ENCODE measurements at places on chromosomes 5 and 9.
A peak's percentile ranks its signal among the peaks of the same experiment; 100 is the strongest.

GRCh38 chr5:60495644-60496520 is 204.1 kb downstream of the DEPDC1B start:
- no peak for DNase-seq

- no peak for DNase-seq
Measured at GRCh38 chr5:33315189-33315588, 125.6 kb upstream of the TARS1 start.

DNA sequence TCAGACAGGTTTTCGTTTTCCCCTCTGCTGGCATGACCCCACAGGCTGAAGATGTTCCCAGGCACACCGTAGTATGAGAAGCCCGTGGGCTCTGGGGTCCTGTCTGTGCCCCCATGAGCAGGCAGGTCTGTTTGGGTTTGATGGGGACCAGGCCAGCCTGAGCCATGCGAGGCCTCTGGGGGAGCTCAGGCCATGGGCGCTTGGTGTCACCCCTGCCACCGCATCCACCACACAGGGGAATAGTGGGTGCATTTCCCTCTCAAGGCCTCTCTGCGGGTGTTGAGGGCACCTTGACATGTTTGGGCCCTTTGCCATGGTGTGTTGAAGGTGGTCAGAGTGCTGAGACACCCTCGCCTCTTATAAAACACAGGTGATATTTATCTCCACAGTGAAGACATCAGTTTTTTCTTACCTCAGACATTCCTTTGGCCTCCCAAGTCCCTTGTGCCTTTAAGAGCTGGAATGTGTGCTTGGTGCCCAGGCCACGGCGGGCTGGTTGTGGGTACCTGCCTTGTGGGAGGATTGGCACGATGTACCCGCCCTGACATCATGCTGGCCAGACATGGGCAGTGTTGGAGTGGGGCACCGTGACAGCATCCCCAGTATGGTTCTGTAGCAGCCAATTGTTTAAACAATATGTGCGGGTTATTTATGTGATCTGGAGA is 68.3 kb downstream of the WNK2 start:
- DNase-seq: no peak

DNA sequence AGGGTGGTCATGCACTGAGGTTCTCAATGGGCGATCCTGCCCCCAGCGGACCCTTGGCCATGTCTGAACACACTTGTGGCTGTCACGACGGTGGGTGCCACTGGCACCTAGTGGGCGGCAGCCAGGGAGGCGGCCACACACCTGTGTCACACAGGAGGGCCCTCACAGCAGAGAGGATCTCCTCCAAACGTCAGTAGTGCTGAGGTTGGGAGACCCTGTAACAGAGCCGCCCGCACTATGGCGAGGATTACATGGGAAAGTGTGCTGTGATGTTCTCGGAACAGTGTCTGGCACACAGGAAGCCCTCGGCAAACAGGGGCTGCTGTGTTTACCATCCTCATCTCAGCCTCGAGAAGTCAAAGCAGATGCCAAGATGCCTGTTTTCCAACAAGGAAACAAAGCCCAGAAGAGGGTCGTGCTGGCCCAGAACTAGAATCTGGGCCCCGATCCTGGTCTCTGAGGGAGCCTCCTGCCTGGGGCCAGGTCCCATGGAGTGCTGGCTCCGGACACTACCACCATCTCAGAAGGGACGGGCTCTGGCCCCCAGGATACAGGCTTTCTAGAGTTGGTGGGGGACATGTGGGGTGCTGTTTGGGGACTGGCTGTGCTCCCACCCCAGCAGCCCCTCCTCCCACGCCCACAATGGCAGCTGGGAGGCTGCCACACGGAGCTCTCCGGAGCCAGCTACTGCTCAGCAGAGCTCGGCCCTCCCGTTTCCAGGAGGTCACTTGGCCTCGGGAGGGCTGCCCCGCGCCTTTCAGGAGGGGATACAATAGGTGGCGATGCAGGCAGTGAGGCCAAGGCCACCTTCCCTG is 48.2 kb downstream of the DBH start:
- DNase-seq: no peak

DNA sequence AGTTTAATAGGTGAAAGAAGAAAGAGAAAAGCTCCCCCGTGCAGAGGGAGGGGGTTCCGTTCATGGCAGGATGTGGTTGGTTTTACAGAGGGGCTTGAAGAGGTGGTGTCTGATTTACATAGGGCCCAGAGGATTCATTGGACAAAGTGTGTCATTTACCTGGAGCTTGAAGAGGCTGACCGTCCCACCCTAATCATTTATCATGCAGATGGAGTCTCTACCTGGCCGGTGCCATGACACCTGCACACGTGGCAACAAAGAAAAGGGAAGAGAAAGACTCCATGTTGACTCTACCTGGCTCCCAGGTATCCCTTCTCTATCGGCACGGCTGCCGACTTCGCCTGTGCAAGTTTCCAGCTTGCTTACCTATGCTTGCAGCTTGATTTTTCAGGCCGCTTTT is 35.3 kb upstream of the PRRC2B start:
- no peak for DNase-seq

- DNase-seq: no peak
Measured at GRCh38 chr9:70127540-70128416, 84.1 kb downstream of the MAMDC2 start.

DNA sequence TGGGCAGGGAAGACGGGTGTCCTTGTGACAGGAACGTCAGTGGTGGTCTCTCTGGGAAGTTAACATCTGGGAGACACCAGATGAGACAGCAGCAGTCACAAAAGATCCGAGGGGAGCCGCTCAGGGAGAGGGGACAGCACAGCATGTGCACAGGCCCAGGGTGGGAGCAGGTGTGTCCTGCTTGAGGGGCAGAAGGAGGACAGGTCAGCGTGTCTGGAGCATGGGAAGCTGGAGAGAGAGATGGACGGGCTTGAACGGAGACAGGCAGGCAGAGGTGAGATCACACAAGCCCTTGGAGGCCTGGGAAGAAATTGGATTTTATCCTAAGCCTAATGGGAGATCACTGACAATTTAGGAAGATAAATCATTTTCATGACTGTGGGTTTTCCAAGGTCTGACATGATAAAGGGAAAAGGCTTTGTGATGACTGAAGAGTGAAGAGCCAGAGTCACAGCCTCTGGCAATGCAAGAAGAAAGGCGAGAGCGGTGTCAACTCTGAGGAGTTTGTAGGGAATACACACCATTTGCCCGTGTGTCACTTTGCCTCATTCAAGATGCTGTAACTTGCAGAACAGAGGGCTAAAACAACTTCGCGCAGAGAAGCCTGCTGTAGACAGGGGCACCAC is 88.3 kb downstream of the FSTL4 start:
- DNase-seq: peak; percentile 10

GRCh38 chr5:120463991-120464626 is at the start of gene PRR16:
Gene PRR16, plus strand, starts transcription at chr5:120464300.
- peak; percentile 80 for DNase-seq

DNA sequence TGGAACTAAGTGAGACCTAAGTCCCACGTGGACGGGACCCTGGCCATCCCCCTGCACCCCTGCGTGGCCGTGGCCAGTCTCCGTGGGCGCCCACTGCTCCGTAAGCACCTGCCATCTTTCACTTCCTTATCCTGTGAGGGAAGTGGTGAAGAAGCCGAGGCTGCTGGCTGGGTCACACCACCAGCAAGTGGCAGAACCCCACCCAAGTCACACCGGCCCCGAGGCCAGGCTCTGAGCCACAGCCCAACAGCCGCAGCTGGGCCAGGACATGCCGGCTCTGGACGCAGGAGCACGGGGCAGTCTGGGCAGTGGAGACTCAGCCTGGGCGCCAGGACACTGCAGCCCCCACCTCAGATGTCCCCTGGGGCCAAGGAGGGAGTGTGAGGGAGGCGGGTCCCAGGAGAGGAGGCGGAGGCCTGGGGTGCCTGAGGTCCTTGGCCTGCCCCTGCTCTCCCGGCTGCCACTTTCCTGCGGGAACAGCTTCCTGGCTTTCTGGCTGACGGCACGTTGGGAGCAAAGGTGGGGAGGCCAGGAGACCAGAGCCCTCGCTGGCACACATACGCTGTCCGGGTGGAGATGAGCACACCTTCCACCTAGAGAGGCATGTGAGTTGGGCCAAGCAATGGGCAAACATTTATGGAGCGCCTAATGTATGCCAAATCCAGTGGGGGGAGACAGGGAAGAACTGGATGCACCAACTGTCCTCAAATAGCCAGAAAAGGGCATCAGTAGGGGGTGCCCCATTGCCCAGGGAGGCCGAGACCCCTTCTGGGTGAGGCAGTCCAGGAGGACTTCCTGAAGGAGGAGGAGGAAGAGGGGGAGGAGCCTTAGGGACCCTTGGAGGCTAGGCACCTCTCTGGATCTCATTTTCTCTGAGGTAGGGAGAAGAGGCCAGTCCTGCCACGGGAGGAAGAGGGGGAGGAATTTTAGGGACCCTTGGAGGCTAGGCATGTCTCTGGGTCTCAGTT is 43.9 kb upstream of the EGFL7 start:
- DNase-seq: no peak

DNA sequence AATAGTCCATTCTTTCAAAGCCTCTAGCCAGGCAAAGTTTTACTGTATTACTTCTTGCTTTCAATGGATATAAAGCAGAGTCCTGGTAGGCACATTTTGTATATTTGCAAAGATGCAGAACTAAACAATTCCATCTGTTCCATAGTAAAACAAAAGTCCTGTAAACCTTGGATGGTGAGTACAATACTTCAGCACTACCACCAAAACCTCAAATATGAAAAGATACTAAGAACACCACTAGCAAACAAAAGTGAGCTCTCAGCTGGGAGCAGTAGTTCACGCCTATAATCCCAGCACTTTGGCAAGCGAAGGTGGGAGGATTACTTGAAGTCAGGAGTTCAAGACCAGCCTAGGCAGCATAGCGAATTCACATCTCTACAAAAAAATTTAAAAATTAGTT is 195.0 kb downstream of the MSX2 start:
- DNase-seq: no peak

- peak; percentile 72 for DNase-seq
Measured at GRCh38 chr5:17223367-17224185, 6.1 kb downstream of the BASP1 start.

- no peak for DNase-seq
Measured at GRCh38 chr5:173923218-173924095, 35.3 kb downstream of the CPEB4 start.

DNA sequence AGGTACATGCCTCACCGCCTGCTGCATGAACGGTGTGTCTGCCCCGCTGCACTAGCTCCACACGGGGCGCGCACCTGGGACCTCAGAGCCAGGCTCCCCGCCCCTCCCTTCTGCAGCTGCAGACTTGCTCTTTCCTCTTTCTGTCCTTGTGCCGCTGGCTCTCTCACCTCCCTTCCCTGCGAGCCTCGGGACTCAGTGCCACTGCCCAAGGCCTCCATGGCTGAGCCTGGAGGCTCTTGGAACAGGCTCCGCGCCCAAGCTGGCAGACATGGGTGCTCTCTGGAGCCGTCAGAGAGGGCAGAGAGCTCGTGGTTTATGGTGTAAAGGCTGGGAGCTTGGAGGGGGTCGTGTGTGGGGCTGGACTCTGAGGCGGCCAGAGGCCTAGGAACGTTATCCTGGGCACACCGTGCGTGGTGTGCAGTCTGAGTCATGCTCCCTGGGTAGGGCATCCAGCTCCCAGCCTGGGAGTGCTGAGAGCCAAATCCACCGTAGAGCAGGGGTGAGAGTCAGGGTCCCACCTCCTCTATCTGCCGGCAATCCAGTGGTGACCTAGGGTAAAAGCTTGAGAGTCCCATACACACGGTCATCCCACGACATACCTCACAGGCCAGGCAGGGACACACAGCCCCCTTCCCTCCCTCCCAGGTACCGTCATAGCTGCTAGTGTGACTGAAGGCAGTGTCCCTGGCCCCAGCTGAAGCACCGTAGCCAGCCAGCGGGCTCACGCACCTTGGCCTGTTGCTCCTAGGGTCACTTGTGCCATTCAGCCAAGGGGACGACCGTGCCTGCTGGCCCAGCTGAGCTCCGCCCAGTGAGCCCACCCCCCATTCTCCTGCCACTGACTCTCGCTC is 22.4 kb downstream of the GOLGA2 start:
- no peak for DNase-seq

- peak; percentile 30 for DNase-seq
Measured at GRCh38 chr5:75681125-75681830, 36.0 kb downstream of the POC5 start.

DNA sequence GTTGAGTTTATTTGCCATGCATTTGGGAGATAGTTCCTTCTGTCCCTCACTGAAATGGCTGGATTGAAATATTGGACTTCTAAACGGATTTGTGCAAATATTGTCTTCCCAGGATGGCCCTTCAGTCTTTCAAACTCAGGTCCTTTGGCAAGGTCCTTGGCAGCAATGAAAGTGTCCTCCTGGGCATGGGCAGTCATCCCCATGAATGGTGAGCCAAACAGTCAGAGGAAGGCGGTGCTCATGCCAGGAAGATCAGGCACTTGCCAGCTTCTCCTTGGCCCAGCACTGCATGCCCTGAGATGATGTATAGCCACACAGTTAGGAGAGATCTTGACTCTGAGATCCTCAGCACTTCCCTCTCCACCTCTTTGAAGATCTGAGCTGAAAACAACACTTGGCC is 221.4 kb upstream of the KLF4 start:
- DNase-seq: no peak
